AG08396 (cell line): ENCODE measurements at places on chromosomes 6 and 20.

DNA sequence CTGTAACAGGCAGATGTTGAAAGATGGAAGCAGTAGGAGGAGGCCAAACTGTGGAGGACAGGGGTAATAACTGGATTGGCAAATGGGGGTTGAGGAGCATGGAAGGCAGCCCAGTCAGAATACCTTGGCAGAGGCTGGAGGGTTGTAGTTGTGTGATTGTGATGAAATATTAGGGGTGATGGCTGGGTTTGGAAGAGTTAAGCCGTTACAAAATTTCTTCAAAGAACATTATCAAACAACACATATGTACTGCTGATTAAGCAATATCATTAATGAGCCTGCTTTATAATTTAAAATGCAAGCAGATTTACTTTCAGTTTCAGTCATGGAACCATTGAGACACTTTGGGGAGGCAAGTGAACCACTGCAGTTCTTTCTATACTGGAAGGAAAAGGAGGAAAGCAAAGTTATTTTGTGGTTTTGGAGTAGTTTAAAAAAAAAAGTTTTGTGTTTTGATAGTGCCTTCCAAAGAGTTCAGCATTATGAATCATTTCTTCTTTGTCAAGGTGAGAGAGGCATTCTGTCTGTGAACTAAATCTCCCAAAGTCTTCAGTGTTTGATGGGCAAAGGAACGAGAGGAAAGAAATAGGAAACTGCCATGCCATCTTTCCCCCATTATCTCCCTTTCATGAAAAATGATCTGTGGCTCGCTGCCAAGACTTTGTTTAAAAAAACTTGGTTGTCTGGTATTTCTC, 20.7 kb downstream of the FOXO3 start:
- peak; percentile 60 for DNase-seq

GRCh38 chr6:47288267-47289090, 21.2 kb downstream of the TNFRSF21 start:
- DNase-seq: no peak

DNA sequence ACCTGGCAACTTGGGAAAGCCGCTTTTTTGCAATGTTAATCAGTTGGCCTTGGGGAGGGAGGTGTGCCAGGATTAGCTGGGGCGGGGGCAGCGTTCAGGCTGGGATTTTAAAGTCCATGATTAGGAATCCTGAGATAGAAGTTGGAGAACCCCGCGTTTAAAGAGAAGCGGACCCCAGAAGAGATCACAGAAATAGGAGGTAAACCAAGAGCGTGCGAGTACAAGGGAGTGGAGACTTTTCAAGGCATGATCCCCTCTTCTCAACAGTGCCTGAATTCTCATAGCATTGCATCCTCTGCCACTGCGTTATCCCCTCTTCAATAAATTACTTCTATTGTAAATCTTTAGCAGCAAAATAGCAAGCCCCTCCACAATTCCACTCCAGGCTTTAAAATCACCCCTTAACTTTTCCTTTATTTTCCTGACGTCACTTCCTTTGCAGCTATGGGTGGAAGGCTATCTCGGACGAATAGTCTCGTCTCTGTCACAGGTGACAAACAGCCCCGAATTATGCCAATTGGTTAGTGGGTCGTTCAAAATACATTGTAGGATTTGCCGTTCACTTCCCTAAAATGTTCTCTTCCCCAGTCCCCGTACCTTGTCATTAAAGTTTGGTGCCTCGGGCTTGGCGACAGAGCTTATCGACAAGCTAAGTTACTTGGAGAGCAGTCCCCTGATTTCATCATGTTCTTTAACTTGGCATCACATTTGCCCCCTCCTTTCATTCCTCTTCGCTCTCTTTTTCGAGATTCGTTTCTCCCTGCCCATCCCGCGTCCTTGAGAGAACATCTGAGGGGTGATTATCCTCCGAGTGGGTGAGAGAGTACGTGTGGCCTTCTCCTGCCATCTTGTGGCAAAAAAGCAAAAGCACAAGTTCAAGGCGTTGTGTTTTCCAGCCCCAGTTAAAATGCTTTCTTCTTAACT, 17.1 kb downstream of the OR2B2 start:
- DNase-seq: peak; percentile 76

DNA sequence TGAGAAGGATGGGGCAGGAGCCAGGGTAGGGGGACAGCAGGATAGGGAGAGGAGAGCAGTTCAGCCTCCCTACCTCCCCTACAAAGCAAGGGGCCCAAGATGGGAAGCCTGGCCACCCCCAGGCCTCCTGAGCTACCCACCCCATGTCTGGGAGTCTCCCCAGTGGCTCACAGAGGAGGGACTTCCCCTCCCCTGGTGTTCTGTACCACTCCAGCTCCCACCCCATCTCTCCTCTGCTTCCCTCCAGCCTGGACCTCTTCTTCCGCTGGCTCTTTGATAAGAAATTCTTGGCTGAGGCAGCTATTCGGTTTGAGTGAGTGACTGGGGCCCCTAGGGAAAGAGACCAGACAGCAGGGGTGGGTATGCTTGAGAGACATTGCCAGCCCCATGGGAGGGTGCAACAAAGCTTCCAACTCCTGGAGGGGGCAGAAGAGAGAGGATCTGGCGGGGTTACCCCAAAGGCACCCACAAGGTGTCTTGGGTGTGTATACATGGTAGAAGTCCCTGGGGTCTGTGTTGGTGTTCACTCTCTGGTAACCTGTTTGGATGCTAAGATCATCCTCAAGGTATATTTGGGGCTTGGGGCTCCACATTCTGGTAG, 8.2 kb upstream of the CAPN11 start:
- DNase-seq: no peak

GRCh38 chr20:58544891-58545290, 29.7 kb upstream of the APCDD1L start:
- DNase-seq: no peak

- DNase-seq: no peak
Observed at GRCh38 chr6:130934848-130935585, 107.8 kb downstream of the SMLR1 start.

DNA sequence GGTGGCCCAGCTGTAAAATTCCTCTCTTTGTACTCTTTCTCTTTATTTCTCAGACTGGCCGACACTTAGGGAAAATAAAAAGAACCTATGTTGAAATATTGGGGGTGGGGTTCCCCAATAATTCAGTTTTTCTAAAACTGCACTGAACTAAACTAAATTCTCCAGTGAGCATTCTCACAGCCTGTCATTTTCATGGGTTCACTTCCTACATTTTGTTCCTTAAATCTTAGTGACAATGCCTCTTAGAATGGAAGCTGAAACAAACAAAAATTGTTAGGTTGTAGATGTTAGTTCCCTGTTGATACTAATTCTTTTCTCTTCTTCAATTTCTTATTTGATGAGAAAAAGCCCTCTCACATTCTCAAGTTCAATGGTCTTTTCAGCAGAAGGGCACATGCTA, 35.8 kb upstream of the IFNGR1 start:
- no peak for DNase-seq

GRCh38 chr20:23878787-23879186, 761 bp downstream of the CST5 start:
- no peak for DNase-seq

DNA sequence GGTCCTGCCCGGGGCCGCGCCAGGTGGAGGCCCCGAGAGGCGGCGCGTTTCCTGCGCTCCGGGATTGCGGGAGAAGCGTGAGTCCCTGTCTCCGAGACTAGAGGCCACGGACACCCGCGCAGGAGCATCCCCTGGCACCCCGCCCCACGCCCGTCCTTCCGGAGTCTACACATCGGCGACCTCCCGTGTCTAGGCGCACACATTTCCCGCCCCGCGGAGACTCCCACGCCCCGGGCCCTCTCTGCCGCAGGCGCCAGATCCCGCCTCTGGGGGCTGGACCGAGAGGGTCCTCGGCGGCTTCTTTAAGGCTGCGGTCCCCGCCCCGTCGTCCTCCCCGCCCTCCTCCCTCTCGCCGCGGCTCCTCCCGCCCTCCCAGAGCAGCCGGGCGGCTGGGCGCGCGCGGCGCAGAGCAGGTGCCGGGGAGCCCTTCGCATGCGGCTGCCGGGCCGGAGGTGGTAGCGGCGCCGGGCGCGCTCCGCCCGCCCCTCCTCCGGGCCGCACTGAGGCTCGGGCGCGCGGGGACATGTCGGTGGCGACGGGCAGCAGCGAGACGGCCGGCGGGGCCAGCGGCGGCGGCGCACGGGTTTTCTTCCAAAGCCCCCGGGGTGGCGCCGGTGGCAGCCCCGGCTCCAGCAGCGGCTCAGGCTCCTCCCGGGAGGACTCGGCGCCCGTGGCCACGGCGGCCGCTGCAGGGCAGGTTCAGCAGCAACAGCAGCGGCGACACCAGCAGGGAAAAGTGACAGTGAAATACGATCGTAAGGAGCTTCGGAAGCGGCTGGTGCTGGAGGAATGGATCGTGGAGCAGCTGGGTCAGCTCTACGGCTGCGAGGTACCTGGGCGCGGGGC, at the start of gene PPP1R14C:
PPP1R14C (plus strand) TSS at position 375 of the 846 bp plus-strand sequence; CDS start at position 524, 149 bp downstream.
- peak; percentile 52 for DNase-seq

- no peak for DNase-seq
Observed at GRCh38 chr6:296151-297122, 4.2 kb downstream of the DUSP22 start.

GRCh38 chr6:112651239-112651638, 304.1 kb downstream of the RFPL4B start:
- DNase-seq: no peak

- no peak for DNase-seq
Observed at GRCh38 chr6:143432588-143432987, 17.9 kb downstream of the ADAT2 start.

DNA sequence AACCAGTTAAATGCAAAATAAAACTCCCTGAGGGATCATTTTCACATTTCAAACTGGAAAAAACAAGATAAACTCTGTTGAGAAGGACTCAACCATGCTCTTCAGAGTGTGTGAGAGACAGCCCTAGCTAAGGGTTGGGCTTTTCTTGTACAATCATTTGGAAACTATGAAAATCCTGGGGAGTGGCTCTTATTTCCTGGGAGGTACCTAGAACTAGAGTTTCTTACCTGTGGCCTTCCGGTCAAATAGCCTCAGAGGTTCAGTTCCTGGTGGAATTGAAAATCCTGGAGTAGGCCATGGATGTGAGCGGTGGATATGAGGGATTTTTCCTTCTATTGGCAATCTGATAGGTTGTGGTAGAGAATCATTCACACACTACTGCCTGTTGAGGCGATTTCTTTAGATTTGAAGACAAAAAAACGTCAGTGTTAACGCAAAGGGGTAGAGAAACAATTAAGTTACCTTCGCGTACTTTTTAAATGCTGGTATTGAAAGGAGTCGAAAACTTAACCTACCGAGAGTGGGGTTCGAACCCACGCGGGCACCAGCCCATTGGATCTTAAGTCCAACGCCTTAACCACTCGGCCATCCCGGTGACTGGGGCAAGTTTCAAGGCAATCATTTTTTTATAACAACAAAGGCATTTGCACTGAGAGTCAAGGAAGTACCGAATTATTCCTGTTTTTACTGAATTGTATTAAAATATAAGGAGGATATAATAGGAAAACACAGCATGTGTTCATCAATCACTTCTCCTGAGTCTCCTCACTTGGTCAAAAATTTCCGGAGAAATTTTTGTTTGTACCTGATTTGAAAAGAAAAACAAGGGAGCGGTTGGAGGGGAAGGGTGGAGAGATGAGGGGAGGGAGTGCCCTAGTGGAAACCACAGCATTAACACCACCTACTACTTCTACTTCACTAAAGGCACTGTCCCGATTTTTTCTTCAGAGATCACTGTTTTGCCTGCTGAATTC, 191.3 kb downstream of the OR2B2 start:
- peak; percentile 44 for DNase-seq

- DNase-seq: peak; percentile 40
Observed at GRCh38 chr6:14876778-14877613, 368.9 kb upstream of the JARID2 start.

DNA sequence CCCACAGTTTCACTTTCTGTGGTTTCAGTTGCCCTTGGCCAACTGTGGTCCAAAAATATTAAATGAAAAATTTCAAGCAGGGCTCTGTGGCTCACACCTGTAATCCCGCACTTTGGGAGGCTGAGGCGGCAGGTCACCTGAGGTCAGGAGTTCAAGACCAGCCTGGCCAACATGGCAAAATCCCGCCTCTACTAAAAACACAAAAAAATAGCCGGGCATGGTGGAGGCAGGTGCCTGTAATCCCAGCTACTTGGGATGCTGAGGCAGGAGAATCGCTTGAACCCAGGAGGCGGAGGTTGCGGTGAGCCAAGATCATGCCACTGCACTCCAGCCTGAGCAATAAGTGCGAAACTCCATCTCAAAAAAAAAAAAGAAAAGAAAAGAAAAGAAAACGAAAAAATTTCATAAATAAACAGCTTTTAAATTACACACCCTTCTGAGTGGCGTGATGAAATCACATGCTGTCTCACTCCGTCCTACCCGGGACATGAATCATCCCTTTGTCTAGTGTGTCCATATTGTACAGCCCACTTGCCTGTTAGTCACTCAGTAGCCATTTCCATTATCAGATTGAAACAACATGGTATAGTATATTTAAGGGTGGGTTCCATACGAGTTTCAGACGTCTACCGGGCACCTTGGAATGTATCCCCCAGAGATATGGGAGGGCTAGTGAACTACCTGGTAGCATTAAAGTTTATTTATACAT, 11.7 kb downstream of the PTPRK start:
- peak; percentile 50 for DNase-seq

DNA sequence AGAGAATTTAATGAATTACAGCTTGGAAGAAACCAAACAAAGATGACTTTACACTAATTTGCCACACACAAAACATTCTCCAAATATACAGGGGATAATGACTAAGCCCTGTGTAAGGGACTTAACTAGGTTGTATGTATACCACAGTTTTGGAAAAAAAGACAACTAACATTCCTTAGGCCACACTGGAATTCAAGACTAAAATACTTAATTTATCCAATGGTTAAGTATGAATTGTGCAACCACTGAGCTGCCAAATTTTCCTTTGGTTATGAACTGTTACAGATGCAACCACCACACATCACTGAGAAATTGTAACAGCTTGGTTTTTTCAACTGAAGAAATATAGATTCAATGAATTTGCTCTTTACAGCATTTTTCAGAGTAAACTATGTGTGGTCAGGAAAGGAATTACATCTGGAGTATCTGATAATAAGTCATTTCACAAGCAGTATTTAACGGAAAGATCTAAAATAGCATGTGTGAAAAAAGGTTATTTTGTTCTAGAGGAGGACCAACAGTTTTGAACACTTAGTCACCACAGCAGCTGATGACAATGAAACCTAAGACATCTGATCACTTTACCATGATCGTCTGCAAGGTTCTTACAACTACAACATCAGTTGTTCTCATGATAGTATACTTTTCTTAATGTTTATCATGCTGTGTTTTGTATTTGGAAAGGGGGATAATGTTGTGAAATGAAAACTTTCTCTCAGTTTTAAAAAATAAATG, 318.8 kb downstream of the BCKDHB start:
- DNase-seq: peak; percentile 61

DNA sequence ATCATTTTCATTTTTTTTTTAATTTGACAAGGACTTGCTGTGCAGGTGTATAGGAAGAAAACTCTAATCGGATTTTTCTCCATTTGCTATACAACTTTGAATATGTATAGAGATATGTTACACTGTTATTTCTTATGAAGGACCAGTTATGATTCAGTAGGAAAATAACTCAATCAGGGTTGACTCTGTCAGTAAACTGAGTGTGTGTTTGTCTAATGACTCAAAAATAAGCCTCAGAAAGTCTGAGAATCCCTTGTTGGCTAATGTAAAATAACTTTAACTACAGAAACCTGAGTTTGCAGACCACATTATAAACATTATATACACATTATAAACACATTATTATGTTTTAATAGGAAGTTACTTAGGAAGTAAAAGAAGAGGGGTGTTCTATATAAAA, 352.6 kb downstream of the RIMS1 start:
- DNase-seq: no peak
